NCI-H2171 (cell line): ENCODE measurements at places on chromosomes 2 and 18.

DNA sequence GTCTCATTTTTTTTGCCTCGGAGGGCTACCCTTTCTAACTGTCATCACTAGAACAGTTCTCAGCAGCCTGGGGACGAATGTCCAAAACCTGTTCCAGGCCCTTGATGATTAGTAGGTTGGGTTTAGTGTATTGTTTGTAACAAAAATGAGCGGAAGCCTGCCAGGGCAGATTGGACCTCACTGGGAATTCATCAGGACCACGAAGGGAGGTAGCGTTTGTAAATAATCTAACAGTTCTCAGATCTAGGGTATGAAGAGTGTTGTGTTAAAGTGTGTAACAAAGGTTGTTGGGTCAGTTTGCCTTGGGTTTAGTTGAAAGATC lies 799 bp downstream of the CEP68 start:
- no peak for DNase-seq

GRCh38 chr2:175187378-175187777 lies 5.9 kb upstream of the ATP5MC3 start:
- no peak for DNase-seq

DNA sequence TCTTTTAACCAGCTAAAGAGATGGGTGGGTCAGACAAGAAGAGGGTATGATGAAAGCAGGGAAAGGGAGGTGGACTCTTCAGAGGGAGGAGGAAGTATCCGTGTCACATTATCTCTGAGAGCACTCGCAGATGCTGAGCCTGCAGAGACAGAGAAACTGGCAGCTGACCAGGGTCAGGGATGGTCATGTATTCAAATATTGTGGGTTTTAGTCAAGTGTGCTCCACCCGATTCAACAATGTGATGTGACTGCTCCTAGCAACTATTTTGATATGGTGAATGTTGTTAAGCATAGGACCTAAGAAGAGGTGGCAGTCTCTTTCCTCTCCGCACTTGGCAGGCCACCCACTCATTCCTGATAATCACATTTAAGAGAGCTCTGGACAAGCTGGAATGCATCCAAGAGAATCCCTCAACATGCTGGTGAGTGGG lies 1.3 kb upstream of the CLIP4 start:
- DNase-seq: no peak

GRCh38 chr2:83784947-83785346 lies 674.1 kb downstream of the SUCLG1 start:
- no peak for DNase-seq

DNA sequence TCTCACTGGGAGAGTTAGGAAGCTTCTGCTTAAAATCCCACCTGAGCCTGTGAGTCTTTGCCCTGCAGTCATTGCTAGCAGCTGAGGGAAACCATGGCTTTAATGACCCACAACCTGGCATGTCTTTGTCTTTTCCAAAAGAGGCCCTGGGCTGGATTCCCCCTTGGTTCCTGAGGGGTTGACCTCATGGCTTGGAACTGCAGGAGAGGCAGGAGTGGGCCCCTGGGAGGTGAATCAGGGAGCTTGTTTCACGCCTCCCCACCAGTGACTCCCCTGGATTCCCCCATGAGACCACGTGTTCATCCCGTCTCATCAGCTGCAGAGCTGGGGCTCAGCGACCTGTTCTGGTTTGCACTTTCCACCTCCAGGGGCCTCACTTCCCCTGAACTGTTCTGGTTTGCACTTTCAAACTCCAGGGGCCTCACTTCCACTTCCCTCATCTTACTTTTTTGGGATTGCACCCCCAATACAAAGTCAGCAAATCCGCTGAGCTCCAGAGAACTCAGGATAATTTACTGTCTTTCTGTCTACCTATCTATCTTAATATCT lies 58.5 kb upstream of the TMEM18 start:
- DNase-seq: no peak

- DNase-seq: no peak
Measured at GRCh38 chr2:232275670-232276069, 102.9 kb upstream of the ALPP start.

- no peak for DNase-seq
Measured at GRCh38 chr2:205727174-205727573, 44.9 kb downstream of the NRP2 start.

- DNase-seq: no peak
Measured at GRCh38 chr2:102736110-102736409, 25.8 kb upstream of the TMEM182 start.

- DNase-seq: no peak
Measured at GRCh38 chr2:145677371-145677770, 1157.5 kb upstream of the ZEB2 start.

DNA sequence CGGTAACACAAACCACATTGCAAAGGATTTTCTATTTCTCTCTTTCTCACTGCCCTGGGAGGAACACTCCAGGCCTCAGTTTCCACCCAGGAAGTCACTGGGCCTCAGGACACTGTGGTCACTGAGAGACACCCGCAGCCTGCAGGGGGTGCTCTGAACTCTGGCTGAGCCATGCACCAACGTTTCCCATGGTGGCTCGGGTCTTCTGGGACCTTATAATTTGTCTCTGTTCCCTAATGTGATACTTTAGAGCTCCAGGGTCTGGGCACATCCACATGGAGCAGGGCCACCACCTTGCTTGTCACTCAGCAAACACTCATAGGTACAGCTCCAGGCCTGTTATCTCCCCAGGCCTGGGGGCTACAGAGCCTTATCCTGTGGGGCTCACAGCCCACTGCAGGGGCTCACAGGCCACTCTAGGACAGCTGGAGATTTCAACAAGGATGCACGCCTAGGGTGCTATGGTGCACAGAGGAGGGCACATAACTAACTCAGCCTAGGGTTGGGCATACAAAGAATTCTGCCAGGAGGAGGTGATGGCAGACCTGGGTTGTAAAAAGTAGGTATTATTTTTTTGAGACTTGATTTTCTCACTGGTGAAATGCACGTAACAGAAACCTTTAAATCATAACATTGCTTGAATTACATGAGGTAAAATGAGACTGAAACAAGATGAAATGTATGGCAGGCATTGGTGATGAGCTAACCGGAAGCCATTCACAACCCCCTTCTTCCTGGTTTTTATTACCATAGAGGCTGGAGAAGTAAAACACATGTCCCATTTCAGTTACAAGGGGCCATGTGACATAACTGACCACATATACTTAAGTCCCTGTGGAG lies 3.0 kb upstream of the HS1BP3 start:
- no peak for DNase-seq

DNA sequence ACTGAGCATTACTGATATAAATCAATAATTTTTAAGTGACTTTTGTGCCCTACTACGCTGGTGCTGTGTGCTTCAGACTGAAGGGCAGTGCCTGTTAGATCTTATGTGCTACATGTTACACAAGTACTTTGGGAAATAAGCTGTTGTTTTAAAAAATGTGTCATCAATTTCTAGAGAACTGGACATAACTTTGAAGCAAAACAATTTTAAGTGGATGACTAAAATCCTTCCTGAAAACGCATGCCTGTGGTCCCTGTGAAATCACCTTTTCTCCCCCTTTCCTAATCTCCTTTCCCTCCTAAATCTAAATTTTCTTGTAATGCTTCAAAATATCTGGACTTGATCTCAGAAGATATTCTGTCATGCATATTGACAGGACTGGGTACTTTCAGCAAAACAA lies 7.1 kb upstream of the IL1RL1 start:
- no peak for DNase-seq

DNA sequence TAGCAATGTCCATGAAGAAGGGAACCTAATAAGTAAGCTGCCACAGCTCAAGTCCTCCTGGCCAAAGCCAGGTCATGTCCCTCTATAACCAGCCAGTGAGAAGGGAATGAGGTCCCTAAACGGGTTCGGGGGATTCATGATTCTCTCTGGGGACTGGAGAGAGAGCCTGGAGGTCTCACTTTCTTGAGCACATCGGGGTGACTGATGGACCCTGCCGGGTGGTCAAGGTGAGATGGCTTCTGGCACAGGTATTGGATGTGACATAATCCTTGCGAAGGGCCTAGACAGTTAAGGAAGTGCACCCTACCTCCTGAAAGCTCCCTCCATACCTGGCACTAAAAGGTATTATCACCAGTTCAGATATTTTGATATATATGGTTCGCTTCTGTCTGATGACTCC lies 45.7 kb downstream of the HRH4 start:
- no peak for DNase-seq

GRCh38 chr2:26639685-26640243 lies 1.4 kb downstream of the CIB4 start:
- DNase-seq: no peak

DNA sequence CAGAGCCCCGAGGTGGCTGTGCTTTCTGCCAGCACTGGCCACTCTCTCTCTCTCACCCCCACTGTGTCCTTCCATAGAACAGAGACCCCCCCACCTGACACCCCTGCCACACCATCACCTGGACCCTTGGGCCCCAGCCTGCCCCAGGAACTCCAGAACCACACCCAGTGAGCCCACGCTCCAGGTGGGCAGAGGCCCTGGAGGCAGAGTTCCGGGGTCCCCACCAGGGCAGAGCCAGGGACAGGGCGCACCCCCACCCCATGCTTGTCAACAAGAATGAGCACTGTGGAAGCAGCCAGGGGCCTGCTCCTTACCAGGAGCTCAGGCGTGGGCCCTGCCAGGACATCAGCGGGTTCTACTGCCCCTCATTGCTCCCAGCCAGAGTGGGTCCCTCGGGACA lies 14.6 kb downstream of the PASK start:
- no peak for DNase-seq

- no peak for DNase-seq
Measured at GRCh38 chr2:211591426-211591825, 947.2 kb downstream of the ERBB4 start.

GRCh38 chr2:120740765-120741524 lies 5.3 kb downstream of the GLI2 start:
- DNase-seq: no peak

GRCh38 chr2:26054598-26055348 lies 20.9 kb downstream of the RAB10 start:
- DNase-seq: no peak

DNA sequence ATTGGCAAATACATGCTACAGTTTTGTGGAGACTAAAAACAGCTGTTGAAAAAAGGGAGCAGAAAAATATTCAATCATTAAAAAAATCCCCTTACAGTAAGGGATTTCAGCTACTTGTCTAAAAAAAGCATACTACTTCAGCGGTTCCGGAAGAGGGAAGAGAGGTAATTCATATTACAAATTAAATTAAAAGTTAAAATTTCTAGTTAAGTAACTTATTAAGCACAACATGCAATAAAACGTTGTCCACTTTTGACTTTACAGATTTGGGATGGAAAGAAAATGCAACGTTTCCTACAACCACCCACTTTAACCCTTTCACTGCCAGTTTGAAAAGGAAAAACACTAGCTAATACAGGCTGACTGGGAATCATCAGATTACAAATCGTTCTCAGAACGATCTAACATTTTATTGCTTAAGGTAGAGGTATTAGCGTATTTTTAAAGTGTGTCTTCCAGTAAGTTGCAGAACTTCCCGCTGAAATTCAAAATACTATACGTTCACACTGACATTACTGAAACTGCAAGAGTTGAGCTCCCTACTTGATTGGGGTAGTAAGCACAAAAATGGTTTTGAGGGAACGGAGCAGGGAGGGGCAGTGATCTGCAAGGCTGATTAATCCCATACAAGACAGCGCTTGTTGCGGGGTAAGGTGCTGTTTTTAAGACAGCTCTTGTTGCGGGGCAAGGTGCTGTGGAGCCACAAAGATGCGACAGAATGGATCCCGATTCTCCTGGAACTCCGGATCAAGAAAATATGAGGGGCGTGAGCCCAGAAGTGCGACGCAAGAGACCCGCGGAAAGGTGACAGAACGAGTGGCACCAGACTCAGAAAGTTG lies 743 bp downstream of the HADHA start:
- no peak for DNase-seq

GRCh38 chr2:53040536-53041229 lies 726.9 kb upstream of the CHAC2 start:
- no peak for DNase-seq

DNA sequence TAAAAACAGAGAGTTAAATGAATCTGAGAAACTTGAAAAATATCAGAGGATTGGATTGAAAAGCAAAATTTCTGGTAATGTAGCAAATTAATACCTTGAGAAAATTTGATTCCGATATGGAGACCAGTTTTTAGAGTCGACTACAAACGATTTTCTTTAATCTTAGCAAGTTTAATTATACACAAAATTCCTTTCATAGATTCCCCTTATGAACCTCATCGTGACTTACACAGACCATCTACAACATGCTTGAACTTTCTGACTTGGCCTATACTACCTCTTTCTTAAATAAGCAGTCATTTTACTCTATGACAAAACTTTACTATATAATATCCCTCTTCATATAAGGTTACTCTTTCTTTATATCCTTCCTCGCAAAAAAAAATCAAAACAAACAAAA lies 769.6 kb upstream of the CRIM1 start:
- DNase-seq: no peak

DNA sequence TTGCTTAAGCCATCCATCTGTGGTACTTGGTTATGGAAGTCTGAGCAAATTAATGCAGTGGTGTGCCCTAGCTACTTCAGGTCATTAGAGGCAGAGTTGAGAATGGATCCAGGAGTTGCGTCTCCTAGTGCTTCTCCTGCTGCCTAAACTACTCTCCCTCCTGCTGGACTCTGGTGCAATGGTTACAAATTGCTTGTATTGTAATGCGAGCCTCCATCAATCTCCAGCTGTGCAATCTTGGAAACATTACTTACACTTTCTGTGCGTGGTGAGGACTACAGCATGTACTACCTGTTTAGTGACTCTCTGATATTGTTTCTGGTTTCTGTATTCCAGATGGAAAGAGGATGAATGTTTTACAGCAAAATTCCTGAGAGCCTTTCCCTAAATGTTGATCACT lies 119.0 kb upstream of the CYRIA start:
- DNase-seq: no peak

DNA sequence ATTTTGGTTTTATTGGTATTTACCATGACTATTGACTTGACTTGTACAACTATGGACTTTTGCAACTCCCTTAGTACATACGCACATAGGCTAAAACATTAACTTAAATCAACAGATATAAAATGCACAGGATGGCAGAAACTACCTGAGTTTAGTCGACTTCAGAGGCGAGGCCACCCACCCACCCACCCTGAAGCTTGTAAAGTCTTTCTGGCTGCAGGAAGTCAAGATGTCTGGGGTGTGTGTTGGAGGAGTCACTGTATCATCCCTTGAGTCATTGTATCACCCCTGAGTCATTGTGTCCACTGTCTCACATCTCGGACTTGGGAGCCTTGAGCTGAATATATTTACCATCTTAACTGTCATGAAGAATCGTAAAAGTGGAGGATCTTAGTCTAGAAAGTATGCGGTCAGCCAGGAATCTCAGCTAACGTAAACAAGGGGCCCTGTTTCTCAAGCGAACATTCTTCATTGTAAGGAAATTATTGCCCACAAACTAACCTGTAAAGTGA lies 140.0 kb upstream of the ST6GAL2 start:
- DNase-seq: no peak

GRCh38 chr2:156017341-156017885 lies 315.1 kb downstream of the NR4A2 start:
- peak; percentile 60 for DNase-seq

GRCh38 chr2:216316743-216317142 lies 55.5 kb downstream of the MARCHF4 start:
- no peak for DNase-seq

DNA sequence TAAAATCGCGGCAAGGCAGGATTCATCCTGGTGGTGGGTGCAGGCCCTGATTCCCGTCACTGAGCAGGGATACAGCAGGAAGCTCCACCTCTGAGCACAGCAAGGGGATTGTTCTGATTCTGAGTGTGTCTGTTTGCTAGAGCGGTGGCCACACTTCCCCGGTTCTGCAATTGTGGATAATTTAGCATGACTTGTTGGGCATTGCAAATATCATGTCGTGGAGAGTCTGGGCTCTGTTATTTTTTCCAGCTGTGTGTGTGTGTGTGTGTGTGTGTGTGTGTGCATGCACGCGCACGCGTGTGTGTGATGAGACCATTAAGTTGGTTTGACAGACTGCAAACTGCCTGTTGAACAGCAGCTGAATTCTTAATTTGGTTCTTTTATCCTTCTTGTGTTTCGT lies 4.1 kb upstream of the TMEM18 start:
- no peak for DNase-seq
